ENCODE measurements at places on chromosomes 3 and 15. TPM values are rescaled to one million over a fixed set of nuclear protein-coding genes. Genes with fewer than 3 reads are reported as not detected.

- DNase-seq: no peak
Measured at GRCh38 chr3:115081444-115081843, 65.6 kb downstream of the ZBTB20 start.

MELTF gene
- total RNA-seq: 1.4 TPM

RBM6 gene
- 142 TPM for total RNA-seq

GRCh38 chr3:48306860-48307530 is 26.5 kb downstream of the SPINK8 start:
- DNase-seq: no peak

TLR9 gene
- total RNA-seq: 0.27 TPM

Measured in CD4-positive, CD25-positive, alpha-beta regulatory T cell (primary cell).